GM03348 (cell line): ENCODE measurements at places on chromosomes 4 and X.

DNA sequence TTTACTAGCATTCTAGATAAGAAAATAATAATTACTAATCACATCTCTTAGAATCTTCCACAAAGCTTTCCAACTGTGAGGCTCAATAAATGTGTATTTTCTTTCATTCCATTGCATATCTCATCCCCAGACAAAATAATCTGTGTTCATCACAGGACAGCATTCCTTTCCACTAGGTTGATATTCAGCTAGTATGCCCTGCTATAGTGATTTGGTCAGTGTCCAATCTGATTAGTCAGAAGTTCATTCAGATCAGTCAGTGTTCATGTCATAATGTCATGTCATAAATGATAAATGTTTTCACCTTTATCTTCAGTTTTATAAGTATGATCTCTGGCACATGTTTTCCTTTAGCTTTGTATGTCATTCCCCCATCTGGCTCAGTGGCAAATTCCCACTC is 611.4 kb downstream of the KCTD8 start:
- no peak for DNase-seq

DNA sequence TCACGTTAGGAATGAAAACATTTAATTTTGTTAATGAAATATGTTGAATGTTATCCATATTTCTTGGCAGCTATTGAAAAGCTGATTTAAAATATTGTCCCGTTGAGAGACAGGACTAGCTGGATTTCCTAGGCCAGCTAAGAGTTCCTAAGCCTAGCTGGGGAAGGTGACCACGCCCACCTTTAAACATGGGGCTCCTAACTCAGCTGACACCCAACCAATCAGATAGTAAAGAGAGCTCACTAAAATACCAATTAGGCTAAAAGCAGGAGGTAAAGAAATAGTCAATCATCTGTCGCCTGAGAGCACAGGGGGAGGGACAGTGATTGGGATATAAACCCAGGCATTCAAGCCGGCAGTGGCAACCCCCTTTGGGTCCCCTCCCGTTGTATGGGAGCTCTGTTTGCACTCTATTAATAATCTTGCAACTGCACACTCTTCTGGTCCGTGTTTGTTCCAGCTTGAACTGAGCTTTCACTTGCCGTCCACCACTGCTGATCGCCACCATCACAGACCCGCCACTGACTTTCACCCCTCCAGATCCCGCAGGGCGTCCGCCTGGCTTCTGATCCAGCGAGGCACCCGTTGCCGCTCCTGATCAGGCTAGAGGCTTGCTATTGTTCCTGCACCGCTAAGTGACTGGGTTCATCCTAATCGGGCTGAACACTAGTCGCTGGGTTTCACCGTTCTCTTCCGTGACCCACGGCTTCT is 308.9 kb downstream of the GLUD2 start:
- DNase-seq: no peak

GRCh38 chr4:98929341-98930267 is 671 bp upstream of the EIF4E start:
- peak; percentile 84 for DNase-seq

GRCh38 chr4:150126201-150126863 is 48.1 kb downstream of the DCLK2 start:
- DNase-seq: peak; percentile 62

GRCh38 chr4:142663828-142664227 is 182.3 kb downstream of the INPP4B start:
- peak; percentile 49 for DNase-seq

DNA sequence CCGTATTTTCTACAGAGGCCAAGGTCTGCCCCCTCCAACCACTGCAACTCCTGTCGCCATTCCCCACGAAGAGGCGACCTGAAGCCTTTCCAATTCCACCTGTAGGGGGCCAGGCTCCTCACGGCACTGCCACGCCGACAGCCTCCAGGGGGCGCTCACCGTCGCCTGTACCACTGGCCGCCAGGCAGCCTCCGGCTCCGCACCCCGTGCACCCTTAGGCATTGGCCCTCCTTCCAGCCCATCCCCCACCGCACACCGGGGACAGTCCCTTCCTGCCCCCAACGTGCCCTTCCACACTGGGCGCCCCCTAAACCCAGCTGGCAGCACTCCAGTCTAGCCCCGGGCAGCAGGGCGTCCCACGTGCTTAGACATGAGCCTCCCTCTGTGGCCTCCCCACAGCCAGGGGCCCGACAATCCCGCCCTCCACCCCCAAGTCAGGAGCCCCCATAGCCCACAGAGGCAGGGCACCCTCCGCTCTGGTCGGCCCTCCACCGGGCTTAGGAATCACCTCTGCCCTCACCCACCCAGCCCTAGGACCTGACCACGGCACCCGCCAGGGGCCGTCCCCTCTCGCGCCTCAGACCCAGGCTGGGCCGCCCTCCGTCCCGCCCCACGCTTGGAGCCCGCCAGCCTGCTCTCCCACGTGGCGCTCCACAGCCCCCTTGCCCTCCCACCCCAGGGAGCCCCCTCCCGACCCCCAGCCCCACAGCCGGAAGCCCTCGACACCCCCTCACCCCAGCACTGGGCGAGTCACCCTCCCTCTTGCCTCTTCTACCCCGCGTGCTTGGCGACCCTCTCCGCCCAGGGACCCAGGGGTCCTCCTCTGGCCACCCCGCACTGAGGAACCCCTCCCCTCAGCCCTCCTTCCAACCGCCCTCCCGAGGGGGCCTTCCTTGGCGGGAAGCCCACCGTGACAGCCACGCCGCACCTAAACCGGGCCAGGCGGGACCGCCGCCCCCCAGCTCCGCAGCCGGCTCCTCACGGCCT is 711 bp downstream of the PNMA6E start:
- DNase-seq: no peak

- DNase-seq: no peak
Observed at GRCh38 chr4:145406970-145407369, 74.7 kb upstream of the SMAD1 start.
